Astrocyte of the spinal cord (primary cell): ENCODE measurements at places on chromosomes 3 and 15.

GRCh38 chr15:72196409-72197040 is 1.1 kb downstream of the GRAMD2A start:
- DNase-seq: no peak

- peak; percentile 62 for DNase-seq
Measured at GRCh38 chr3:16849229-16849628, 35.5 kb upstream of the PLCL2 start.

- peak; percentile 3 for DNase-seq
Measured at GRCh38 chr15:96947296-96948229, 617.1 kb downstream of the NR2F2 start.

DNA sequence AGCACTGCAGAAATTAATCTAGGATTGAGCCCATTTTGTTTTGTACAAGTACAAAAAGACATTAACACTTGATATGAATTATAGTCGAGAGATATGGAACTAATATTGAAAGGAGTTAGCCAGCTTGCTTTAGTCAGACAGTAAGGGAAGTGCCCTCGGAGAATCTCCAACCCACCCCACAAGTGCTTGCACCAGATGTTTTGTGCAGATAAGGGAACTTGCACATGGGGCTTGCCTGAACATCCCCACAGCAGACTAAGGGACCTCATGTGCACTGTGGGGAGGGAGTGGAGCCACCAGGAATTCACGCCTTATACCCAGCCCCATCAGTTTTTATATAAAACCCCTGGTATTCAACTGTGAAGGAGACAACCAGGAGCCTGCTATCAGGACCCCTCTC is 122.3 kb downstream of the EFHB start:
- no peak for DNase-seq

DNA sequence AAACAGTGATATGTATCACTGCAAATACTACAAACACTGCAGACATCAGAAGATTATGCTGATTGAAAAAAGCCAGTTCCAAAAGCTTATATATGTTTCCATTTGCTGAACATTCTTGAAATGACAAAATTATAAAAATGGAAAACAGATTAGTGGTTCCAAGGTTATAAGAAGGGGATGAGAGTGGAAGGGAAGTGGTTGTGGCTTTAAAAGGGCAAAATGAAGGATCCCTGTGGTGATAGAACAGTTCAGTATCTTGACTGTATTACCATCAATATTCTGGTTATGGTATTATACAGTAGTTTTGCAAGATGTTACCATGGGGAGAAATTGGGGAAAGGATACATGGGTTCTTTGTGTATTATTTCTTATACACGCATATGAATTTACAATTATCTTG is 77.8 kb downstream of the DZIP3 start:
- no peak for DNase-seq

GRCh38 chr15:85527895-85528294 is 147.5 kb downstream of the AKAP13 start:
- peak; percentile 89 for DNase-seq

DNA sequence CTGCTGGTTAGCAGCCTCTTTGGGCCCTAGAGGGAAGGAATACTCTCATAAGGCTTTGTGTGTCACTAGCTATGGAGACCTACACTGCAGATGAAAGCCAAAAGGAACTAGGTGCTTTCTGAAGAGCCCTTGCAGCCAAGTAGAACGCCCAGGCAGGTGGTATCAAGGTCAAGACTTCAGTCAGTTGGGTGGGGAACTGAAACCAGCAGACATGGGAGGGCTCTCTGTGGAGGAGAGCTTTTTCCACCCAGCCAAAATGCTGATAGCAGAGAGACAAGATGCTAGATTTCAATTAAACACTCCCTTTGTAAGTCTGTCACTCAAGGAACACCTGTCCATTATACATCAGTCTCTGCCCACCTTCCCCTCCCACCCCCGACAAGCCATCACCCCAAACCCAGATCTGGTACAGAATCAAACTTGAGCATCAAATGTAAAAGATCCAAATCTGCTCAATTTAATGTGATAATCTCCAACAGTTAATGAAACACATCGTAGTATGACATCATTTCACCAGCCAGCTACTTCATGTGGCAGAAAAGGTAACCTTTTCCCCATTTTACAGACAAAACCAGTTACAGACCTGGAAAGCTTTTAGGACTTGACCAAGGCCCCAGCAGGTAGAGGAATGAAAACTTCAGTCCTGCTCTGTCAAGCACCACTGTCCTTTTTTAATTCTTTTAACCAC is 14.6 kb downstream of the MRPS25 start:
- no peak for DNase-seq

- no peak for DNase-seq
Measured at GRCh38 chr15:20344601-20345400, 196.8 kb downstream of the GOLGA6L6 start.

- no peak for DNase-seq
Measured at GRCh38 chr3:182760576-182761164, 32.6 kb upstream of the ATP11B start.

DNA sequence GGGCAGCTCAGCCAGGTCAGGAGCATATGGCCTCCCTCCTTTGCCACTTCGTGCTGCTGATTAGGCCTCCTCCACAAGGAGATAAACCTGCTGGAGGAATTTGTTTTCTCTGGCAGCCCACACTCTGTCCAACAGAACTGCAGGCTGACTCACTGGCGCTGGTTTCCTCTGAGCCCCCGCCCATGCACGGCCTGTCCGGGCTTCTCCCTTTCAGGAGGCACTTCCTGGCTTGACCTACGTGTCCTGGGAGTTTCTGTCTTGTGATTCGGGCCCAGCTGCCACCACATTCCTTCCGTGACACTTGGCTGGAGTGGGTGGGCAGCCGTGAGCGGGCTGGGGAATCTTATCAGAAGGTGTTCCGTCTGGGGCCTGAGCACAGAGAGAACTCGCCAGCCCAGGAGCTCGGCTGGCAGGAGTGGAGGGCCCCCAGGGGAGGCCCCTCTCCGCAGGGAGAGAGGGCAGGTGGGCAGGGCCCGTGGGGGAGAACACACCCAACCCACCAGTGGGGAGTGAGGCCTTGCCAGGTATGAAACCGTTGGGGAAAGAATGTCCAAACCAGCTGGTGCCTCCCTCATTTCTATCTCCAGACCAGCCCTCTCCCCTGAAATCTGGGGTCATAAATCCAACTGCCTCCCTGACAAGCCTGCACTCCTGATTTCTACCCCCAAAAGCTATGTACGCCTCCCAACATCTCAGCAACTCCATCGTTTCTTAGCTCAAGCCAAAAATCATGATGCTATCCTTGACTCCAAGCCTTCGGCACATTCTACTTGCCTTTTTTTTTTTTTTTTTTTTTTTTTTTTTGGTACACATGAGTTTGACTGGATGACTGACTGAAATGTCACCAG is 110.6 kb upstream of the MEF2A start:
- DNase-seq: peak; percentile 93

- DNase-seq: no peak
Measured at GRCh38 chr3:60528651-60529050, 722.6 kb downstream of the FHIT start.

- DNase-seq: no peak
Measured at GRCh38 chr3:27528791-27529190, 44.6 kb upstream of the SLC4A7 start.

DNA sequence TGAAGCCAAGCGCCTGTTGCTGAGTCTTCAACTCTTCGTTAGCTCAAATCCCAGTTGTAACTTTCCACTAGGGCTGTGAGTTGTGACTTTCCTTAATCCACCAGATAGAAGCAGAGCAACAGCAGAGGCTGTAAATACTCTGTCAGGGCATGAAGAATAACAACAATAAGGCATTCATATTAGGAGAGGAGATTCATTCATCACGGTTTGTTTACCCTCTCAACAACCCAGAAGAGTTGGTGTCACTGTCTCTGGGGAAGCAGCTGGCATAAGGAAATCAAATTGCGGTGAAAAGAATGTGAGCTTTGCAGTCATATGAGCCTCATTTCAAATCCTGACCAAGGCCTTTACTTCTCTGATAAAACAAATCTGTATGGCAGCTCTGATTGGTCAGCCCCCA is 184.8 kb downstream of the SHQ1 start:
- no peak for DNase-seq

DNA sequence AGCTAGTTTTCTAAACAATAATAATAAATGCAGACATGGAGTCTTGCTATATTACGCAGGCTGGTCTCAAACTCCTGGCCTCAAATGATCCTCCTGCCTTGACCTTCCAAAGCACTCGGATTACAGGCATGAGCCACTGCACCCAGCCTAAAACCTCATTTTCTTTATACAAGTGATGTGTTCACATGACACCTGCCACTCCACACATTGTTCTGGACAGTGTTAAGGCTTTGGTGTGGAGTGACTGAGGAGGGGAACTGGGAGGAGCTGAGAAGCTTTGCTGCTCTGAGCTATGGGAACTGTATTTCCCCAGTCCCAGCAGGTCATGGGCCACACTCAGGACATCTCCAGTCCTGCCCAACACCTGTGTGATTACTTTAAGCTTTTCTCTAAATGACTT is 380.0 kb downstream of the LRTM1 start:
- no peak for DNase-seq
